Activated gamma-delta T cell treated with Interleukin-2 at 50 U/mL for 16 hours (primary cell): ENCODE measurements at places on chromosomes 13 and 19.
A peak's percentile ranks its signal among the peaks of the same experiment; 100 is the strongest.

DNA sequence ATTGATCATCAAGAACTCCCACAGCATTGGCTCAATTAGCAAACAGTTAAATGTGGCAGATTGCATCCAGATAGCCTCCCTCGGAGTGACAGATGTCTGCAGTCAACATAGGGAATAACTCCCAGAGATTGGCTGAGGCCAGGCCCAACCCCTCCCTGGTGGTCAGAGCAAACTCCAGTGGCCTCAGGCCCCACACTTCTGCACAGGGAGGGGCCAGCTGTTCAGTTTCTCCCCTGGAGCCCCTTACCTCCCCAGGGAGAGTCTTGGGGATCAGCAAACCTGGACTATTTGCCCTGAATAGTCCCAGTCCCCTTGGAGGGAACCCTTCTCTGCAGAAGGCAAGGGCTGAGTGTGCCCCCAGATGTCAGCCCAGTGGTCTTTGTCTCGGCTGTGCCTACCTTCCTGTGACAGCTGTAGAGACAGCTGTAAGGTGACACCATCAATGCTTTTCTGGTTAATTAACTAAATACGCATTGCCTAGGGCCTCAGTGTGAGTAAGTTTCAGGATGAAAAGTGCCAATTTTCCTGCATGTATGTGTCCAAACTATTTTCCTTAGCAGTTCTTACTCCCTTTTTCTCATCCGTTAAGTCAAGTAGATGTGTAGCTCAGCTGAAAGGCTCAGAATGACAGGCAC is 102.7 kb upstream of the UQCRFS1 start:
- DNase-seq: no peak

DNA sequence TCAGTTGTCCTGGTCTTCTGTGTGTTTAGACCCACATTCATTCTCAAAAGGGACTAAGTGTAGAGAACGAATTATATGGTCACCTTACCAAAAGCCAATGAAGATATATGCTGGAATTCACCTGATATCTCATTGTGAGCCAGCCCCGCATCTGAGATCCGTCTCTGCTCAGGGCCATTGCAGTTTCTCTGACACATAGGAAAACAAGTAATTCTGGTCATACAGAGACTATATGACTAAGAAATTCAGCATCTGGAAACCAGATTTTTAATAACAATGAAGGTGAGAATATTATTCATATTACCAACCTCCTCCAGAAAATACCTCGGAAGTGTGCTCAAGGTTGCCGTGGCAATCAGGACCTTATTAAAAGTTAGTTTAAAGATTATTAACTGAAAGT is 278.6 kb upstream of the EDNRB start:
- no peak for DNase-seq

GRCh38 chr19:18764591-18765051 is 26.5 kb downstream of the COMP start:
- DNase-seq: no peak

- no peak for DNase-seq
Observed at GRCh38 chr13:73268306-73268705, 209.5 kb downstream of the KLF5 start.

GRCh38 chr13:94658926-94659597 is 53.3 kb downstream of the SOX21 start:
- DNase-seq: no peak

GRCh38 chr13:34587576-34587975 is 354.5 kb upstream of the NBEA start:
- DNase-seq: no peak

GRCh38 chr13:57212989-57213388 is 46.0 kb downstream of the PRR20E start:
- DNase-seq: no peak

DNA sequence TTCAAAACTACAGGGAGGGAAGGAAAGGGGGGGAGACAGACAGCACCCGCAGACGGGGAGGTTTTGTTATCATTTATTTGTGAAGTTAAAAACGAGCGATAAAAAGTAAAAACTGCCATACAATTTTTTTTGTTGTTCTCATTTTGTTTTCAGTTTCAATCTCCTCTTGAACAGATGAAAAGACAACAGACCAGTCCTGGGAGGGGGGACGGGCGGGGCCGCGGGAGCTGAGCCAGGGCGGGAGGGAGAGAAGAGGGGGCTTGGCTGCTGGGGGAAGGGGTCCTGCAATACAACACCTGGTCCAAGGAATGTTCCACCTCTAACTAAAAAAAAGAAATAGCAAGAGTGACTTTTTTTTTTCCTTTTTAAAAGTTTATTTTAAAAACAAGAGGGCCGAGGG is 11.3 kb downstream of the KHSRP start:
- DNase-seq: no peak

- DNase-seq: no peak
Observed at GRCh38 chr19:15442142-15442920, 7.4 kb downstream of the WIZ start.

DNA sequence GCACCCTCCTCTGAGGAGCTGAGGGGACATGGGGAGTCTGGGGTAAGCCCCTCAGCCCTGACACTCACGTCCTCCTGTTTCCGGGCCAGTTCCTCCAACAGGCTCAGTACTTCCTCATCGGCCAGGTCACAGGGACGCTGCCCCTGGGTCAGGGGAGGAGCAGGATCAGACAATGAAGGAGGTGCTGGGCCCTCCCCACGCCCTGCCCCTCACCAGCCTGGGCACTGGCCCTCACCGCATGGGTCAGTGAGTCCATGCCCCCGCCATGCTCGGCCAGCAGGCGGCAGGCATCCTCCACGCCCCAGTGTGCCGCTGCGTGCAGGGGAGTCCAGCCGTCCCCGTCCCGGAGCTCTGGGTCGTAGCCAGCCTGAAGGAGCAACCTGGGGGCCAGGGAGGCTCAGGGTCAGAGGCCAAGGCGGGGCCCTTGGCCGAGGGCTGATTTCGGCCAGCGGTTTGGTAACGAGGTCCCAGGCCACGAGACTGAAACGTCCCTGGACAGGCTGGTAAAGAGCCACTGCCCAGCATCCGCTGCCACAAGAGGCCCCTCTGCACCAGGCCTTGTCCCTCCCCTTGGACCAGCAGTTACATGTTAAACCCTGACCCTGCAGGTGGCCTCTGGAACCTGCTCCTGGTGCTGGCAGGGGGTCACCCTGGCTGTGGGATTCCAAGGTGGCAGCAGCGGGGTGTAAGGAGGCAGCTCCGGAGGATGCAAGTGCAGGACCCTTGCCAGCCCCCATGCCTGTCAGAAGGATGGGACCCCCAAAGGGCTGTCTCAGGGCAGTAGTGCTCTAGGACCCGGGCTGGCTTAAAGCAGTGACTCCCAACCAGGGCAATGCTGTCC is 18.5 kb downstream of the PPP1R12C start:
- no peak for DNase-seq

- DNase-seq: no peak
Observed at GRCh38 chr19:574658-575526, 2.5 kb downstream of the BSG start.

- no peak for DNase-seq
Observed at GRCh38 chr13:99988529-99989275, 7.1 kb downstream of the ZIC2 start.

GRCh38 chr19:43765109-43765876 is 10.5 kb upstream of the SMG9 start:
- peak; percentile 54 for DNase-seq

DNA sequence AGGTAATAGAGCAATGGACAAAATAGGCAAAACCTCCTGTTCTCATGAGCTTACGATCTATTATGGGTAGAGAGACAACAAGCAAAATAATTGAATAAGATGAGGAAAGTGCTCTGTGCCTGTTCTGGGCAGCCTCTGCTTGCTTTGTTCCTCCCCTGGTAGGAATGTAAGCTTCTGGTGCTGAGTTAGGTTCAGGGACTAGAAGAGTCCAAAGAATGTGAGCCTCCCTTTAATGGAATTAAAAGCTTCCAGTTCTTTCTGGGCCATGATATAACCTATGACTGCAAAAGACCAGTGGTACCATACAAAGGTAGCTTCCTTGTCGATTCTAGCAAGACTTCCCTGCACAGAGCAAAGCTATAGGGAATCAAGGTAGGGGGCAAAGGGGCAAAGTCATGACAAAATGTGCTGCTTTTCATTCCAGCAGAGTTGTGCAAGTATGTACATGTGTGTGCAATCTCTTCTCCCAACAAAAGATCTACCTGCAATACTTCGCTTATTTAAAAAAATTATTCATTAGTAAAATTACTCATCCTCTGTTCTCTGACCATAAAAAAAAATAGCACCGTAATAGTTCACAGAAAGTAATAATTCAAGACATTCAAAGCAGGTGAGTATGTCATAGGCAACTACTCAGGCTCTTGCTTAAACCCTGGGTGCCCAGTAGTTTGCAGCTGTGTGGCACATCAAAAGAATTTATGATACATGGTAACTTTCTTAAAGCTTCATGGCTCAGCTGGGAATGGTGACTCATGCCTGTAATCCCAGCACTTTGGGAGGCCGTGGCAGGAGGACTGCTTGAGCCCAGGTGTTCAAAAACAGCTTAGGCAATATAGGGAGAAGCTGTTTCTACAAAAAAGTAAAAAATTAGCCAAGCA is 21.4 kb downstream of the ACOD1 start:
- no peak for DNase-seq

GRCh38 chr19:31220540-31220939 is 128.7 kb downstream of the TSHZ3 start:
- no peak for DNase-seq

GRCh38 chr19:50567882-50568727 is at the start of gene LRRC4B:
Gene LRRC4B (minus strand): TSS chr19:50568435. CDS start chr19:50548838, 19,597 bp downstream.
- DNase-seq: no peak

DNA sequence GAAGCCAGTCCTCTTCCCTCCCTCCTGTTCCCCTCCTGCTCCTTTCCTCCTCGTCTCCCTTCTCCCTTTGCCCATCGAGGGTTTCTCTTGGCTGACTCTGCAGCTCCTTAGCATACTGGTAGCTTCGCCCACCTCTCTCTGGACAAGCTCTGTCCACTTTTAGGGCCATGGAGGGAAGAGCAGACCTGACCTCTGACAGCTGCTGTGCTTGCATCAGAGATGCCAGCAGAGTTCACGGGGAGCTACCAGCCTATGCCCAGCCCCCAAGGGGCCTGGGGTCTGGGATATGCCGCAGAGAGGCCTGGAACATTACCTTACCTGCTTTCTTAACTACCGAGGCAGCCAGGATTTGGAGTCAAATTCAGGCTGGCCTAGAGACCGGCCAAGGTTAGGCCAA is 19.7 kb downstream of the LYL1 start:
- DNase-seq: no peak

DNA sequence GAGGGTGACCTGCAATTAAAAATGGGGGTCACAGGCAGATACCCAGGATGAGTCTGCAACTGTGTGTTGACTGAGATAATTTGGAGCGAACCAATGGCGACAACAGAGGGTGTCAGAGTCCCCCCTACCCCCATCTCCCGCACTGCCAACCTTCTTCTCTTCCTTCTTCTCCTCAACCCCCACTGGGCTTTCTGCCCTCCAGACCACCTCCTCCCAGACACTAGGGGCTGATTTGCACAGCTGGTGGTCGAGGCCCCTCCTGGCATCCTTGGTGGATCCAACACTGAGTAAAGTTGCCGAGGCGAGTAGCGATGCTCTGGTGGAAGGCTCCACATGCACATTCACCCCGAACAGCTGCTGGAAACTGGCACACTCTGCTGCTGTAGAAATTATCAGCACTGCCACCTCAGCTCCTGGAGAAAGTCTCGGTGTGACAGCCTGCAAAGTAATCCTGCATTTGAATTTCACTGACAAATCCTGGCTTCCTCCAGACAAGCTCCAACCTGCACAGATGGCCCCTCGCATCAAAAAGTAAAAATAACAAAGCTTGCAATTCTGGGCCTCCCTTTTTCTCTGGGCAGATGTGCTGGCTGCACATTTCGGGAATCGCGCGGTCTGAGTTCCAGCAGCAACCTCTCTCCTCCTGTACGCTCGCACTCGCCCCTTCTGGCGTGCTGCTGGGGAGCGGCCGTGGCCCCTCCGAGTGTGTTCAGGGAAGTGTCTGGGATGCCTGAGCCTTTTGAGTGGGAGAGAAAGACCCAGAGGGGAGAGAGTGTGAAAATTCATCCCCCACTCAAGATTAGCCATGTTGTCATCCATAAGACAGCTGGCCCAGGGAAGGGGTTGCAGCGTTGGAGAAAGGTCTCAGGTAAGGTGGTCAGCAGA is 28.5 kb downstream of the CCNE1 start:
- DNase-seq: no peak

DNA sequence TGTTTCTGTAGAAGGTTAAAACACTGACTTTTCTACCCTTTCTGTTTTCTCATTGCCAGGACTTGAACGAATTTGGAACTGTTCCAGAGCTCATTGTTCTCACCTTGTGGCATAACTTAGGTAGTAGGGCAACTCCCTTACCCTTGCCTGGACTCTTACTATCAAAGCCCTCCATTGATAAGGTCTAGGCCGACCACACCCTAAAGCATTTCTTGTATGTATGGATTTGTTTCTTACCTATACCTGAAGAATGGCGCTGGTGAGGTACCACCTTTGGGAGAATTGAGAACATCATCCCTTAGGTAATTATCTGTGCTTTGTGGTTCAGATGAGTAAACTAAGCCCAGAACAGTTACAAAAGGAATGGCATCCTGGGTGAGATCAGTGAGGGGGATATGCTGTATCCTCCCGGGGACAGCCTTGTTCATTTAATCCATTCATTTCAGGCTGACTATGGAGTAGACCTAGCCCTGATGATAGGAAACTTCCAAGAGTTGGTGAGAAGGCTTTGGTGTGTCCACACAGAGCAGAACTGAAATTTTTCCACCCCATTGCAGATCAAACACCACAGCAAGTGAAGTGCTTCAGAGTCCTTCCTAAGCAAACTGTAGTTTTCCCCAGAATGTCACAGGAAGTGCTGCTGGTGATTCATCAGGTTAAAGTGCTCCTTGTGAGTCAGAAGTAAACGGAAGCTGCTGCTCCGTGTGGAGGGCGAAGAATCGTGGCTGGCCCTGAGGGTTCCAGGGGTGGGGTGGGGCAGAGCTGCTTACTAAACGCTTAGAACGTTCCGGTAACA is 113.0 kb downstream of the TEX26 start:
- DNase-seq: peak; percentile 65
